Liver (tissue), 10 donors: ENCODE measurements at places on chromosomes 7 and 10.
A peak's percentile ranks its signal among the peaks of the same experiment; 100 is the strongest.

GRCh38 chr10:109880886-109881768 lies 42.2 kb downstream of the XPNPEP1 start:
- DNase-seq: peak; percentile 12

- DNase-seq: no peak
Measured at GRCh38 chr10:44619521-44619920, 234.6 kb upstream of the CXCL12 start.

- DNase-seq: no peak
Measured at GRCh38 chr7:29871787-29872398, 65.6 kb downstream of the WIPF3 start.

DNA sequence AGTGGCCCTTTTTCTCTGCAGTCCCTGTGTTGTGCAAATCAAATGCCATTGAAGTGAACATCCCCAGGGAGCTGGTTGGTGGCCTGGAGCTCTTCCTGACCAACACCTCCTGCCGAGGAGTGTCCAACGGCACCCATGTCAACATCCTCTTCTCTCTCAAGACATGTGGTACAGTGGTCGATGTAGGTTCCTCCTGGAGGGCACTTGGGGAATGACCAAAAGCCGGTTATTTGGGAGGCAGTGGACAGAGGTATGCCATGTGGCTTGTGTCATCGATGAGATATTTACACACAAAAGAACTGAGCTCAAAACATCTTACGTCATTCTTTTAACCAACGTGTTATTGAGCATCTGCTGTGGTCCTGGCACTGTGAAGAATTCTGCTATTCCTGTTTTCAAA lies 19.7 kb downstream of the OIT3 start:
- no peak for DNase-seq

GRCh38 chr10:64571056-64571455 lies 1049.9 kb downstream of the REEP3 start:
- DNase-seq: no peak

DNA sequence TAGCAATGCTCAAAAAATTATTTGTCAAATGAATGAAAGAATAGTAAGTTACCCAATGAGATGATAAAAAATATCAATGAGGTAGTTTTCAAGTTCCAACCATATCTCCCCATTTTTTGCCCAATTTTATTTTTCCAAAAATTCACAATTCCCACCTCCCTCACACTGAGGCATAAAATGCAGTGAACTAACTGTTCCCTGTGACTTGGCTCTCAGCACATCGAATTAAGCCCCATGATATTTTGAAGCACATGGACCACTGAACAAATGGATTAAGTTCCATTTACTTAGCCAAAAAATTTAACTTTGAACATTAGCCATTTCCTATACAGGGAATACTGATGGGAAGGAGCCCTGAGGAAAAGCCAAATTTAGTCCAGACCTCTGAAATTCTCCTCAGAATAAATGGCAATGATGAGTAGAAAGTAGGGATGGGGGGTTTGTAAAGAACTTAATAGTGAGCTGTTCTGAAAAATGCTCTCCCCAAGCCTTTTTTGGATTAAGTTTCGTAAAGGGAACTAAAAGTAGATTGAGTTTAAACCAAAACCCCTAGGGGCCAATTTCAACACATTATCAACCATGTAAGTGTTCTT lies 166.3 kb upstream of the GRM3 start:
- DNase-seq: no peak

- DNase-seq: no peak
Measured at GRCh38 chr10:6229746-6230145, 27.0 kb downstream of the PFKFB3 start.

DNA sequence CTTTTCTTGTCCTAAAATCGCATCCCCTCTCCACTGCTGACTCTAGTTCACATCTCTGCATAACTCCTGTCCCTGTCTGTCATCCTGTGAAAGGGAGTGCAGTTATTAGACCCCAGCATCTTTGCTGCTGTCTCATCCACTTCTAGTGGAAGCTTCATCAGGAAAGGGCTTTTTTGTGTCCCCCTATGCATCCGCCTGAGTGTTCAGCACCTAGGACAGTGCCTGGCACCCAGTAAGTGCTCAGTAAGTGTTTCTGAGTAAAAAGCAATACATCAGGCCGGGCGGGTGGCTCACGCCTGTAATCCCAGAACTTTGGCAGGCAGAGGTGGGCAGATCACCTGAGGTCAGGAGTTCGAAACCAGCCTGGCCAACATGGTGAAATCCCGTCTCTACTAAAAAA lies 211.8 kb upstream of the FOXK1 start:
- DNase-seq: no peak

GRCh38 chr10:103692436-103692951 lies 162.9 kb downstream of the SH3PXD2A start:
- DNase-seq: no peak

DNA sequence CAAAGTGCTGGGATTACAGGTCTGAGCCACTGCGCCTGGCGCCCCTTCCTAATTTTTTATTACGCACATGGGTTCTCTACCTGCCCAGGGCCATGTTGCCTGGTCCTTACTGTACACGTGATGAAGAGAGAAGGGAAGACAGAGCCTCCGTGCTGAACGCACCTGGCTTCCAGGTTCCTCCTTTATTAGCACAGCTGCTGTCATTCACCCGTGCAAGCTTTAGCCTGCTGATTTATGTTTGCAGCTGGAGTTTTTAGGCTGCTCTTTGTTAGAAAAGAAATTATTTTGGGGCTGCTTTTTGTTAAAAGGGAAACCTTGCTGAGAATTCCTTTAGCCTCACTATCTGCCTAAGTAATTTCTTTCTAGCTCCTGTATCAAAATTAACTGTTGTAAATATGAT lies 417.0 kb downstream of the CALN1 start:
- no peak for DNase-seq
